ENCODE measurements at places on chromosomes 16 and 17. TPM values are rescaled to one million over a fixed set of nuclear protein-coding genes. Genes with fewer than 3 reads are reported as not detected.

GRCh38 chr17:300881-301280, 51.7 kb downstream of the RPH3AL start:
- no peaks in the 10 kb centered on the region for H3K27me3 ChIP-seq
- no peak overlapping the region for H3K4me3 ChIP-seq
- peak; percentile 36 for DNase-seq

DNA sequence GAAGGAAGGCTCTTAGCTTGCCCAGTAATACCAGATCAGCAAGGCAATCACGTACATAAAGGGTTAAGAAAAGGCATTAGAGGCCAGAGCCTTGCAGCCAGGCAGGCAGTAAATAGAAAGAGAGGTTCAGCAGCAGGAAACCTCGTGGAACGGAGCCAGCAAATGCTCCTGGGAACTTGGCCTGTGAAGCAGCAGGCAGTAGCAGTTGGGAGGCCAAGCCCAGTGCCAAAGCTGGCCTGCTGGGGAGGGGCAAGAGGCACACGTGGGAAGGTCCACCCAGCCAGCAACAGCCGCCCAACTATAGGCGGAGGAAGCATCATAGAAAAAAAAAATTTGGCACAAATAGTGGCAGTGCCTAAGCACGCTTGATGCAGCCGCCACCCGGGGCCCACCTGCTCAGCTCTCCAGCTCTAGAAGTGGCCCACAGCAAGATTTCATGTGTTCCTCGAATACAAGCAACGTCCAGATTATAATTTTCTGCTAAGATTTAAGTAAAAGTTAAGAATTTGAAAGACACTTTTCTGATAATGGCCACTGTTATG, 2339.5 kb downstream of the TP53TG3F start:
- no peak overlapping the region for H3K4me3 ChIP-seq
- H3K36me3 ChIP-seq = no peaks in the 10 kb centered on the region
- H3K4me1 ChIP-seq = no peaks in the 10 kb centered on the region
- no peaks in the 10 kb centered on the region for H3K27me3 ChIP-seq
- H3K27ac ChIP-seq = no peak overlapping the region
- DNase-seq = peak; percentile 33

DNA sequence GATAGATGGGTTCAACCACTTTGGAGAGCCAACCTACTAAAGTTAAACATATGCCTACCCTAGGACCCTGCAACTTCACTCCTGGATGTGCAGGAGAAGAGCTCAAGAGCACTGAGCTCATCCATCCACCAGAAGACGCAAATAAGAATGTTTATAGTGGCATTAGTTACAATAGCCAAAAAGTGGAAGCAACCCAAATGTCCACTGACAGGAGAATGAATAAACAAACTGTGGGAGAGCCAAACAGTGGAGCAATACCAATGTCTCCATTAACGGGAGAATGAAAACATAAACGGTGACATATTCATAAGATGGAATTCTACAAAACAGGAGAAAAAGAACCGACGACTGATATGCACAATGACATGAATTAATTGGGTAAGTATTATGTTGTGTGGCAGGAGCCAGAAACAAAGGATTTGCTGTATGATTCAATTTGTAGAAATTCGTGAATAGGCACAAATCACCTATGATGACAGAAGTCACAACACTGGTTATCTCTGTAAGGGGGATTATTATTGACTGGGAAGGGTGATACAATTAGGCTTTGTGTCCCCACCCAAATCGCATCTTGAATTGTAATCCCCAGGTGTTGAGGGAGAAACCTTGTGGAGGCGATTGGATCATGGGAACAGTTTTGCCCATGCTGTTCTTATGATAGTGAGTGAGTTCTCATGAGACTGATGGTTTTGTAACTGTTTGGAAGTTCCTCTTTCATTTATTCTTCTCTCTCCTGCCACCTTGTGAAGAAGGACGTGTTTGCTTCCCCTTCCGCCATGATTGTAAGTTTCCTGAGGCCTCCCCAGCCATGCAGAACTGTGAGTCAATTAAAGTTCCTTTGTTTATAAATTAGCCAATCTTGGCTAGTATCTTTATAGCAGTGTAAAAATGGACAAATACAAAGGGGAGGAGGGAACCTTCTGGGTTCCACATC, 57.9 kb upstream of the PLCG2 start:
- H3K4me3 ChIP-seq = no peak overlapping the region
- H3K27ac ChIP-seq = no peak overlapping the region
- H3K36me3 ChIP-seq = no peaks in the 10 kb centered on the region

- H3K36me3 ChIP-seq = no peaks in the 10 kb centered on the region
- no peaks in the 10 kb centered on the region for H3K27me3 ChIP-seq
- no peak overlapping the region for H3K27ac ChIP-seq
- H3K4me1 ChIP-seq = no peaks in the 10 kb centered on the region
Observed at GRCh38 chr16:73131156-73131862, 83.4 kb upstream of the ZFHX3 start.

- H3K27ac ChIP-seq = peak overlapping the region; percentile 42
- peak; percentile 85 for DNase-seq
- no peak overlapping the region for H3K4me3 ChIP-seq
Observed at GRCh38 chr17:44137891-44138709, 3.6 kb upstream of the HROB start.

Gene KRTAP4-1
- not detected for total RNA-seq

Gene GOT2
- total RNA-seq = 51.6 TPM

- H3K27me3 ChIP-seq = no peaks in the 10 kb centered on the region
- no peak overlapping the region for H3K27ac ChIP-seq
- H3K4me3 ChIP-seq = no peak overlapping the region
- peaks cover 85% of the 10 kb centered on the region for H3K36me3 ChIP-seq
- no peaks in the 10 kb centered on the region for H3K4me1 ChIP-seq
Observed at GRCh38 chr16:23667355-23667659, 11.4 kb upstream of the PLK1 start.

DNA sequence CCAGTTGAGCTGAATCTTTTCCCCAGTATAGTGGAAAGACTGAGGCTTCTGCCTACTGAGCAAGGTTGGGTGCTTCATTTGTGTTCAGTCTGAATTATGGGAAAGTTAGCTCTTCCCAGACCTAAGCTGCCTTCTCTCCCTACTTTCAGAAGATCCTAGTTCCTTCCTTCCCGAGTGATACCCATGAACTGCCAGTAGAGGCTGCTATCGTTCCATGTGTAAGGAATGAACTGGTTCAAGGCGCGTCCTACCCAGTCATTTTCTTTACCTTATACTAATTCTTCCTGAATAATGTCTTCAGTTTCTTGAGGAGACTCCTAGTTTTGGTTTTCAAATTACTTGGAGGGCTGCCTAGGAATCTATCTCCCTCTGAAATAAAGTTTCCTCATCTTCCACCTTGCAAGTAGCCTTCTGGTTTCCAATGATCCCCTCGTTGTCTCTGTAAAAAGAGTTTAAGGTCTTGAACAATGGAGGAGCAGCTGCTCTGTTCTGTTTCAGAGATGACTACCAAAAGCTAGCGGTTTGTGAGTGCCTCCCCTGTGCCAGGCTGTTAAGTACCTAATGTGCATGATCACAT, 934 bp upstream of the AOC2 start:
- no peaks in the 10 kb centered on the region for H3K27me3 ChIP-seq
- peak overlapping the region; percentile 44 for H3K27ac ChIP-seq
- H3K36me3 ChIP-seq = peaks cover 73% of the 10 kb centered on the region
- H3K4me1 ChIP-seq = peaks cover 20% of the 10 kb centered on the region

DNA sequence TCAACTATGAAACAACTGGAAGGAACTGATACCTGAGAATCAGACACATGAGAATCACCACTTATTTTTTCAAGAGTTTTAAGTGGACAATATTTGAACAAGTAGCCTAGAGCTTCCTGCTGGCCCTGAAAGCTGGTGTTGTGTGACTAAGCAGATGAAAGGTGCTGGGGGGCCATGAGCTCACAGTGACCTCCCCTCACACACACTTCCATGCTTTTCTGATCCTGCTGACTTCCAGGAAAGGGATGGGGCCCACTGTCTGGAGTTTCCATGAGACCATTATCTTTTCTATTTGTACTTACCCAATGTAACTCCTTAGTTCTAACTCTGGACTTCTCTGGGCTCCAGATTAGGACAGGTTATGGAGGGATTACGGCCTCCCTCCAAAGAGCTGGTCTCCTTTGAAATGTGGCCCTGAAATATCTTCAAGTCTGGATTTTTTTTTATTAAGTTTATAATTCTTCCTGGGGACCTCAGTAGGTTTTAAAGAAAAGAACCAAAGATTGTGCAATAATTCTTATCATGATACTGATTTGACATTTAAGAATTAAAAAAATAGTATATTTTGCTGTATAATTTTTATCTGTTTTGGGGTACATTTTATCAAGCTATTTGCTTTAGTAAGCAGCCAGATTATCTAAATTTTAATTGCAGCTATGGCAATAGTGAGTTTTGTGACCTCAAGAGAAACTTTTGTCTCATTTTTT, 4.9 kb downstream of the CAPNS2 start:
- H3K27me3 ChIP-seq = no peaks in the 10 kb centered on the region
- no peak overlapping the region for H3K27ac ChIP-seq
- no peak overlapping the region for H3K4me3 ChIP-seq

DNA sequence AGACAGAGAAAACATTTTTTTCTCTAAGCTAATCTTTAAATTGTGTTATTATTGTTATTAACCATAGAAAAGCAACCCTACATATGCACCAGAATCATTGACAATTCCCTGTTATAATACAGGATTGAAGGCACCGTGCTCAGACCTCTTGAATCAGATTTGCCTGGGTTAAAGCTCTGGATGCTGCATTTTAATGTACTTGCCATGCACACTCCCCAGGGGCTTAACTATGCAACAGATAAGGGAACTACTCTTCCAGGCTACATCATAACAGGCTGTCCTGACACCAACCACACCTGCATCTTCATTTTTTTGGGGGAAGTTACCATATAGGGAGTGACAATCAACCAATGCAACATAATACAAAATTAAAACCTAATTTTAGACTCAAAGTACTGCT, 1187.6 kb upstream of the CDH8 start:
- no peaks in the 10 kb centered on the region for H3K4me1 ChIP-seq
- H3K36me3 ChIP-seq = no peaks in the 10 kb centered on the region
- no peak overlapping the region for H3K27ac ChIP-seq
- no peak overlapping the region for H3K4me3 ChIP-seq
- H3K27me3 ChIP-seq = no peaks in the 10 kb centered on the region

DNA sequence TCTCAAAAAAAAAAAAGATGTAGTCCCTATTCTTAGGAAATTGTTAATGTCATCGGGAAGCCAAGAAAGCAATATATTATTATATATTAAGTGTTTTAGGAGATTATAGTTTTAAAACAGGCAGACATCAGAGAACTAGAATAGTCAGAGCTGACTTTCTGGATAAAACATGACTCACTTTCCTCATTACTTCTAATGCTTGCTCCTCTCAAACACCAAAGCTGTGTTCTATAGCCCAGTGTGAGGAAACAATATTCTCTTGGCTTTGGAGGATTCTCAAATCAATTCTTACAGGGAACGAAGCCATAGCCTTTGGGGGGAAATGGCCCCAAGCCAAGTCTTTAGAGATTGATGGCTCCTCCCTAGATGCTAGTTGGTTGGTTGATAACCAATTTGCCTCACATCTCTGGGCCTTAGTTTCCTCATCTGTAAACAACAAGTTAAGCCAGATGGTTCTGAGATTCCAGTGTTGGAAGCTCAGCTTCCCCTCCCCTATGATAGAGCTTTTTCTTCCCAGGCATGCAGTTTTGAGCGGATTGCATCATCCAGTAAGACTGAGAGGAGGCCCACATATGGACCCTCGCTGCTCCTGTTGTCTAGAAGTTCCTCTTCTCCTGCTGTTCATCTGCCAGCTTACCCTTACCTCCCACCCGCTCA, 12.4 kb downstream of the NMT1 start:
- H3K36me3 ChIP-seq = peaks cover 39% of the 10 kb centered on the region
- H3K4me1 ChIP-seq = peaks cover 8% of the 10 kb centered on the region
- no peak for DNase-seq
- no peak overlapping the region for H3K4me3 ChIP-seq
- no peaks in the 10 kb centered on the region for H3K27me3 ChIP-seq

DNA sequence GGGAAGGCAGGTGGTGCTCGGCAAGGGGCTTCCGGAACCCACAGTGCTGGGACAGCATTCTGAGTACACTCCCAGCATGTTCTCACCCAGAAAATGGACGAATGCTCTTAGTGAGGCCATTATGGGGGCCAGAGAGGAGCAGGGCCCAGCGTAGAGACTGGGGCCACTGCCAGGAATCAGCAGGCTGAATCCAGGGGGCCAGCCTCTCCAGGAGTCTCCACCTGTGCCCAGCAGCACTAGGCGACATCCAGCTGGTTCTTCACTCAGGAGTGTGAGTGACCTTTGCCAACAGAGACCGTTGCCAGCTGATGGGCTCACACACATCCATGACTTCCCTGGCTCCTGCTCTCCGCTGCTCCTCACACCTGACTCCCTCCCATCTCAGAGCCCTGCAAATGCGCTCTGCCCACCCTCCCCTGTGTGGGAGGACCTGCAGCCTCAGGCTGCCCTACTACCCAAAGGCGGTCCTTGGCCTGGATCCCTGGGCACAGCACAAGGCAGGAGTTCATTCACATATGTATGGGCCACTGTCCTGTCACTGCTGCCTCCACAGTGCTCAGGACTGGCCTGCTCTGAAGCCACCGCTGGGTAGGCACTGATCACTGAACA, 5.1 kb downstream of the RHBDF1 start:
- H3K27ac ChIP-seq = no peak overlapping the region
- H3K4me1 ChIP-seq = peaks cover 27% of the 10 kb centered on the region
- peaks cover 16% of the 10 kb centered on the region for H3K36me3 ChIP-seq
- peak; percentile 61 for DNase-seq

DNA sequence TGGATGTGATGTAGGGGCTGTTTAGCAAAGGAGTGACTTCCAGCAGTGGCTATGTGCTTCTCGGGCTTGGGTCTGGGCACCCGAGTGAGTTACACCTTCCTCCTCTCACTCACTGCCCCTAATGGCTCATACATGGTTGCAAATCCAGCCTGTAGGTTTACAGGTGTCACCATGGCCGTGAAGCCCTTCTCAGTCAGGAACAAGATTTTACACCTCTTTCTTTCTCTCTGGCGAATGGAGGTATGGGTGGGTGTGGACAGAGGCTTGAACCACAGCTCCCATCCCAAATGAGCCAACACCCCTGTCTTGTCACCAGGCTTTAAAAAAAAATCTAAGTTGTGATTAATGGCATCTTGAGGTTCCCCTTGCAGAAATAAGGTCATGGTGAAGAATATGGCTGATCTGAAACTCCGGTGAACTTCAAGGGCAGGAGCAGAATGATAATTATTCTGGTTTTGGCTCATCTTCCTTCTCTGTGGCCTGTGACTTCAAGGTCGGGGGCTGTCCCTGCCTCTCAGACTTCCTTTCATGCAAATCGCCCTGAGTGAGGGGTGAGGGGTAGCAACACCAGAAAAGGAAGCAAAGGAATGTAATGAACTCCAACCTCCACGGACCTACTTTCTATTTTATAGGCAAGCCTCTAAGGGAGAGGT, 331.2 kb downstream of the MAF start:
- no peaks in the 10 kb centered on the region for H3K36me3 ChIP-seq
- no peak for DNase-seq
- H3K27me3 ChIP-seq = no peaks in the 10 kb centered on the region
- H3K27ac ChIP-seq = no peak overlapping the region
- peaks cover 6% of the 10 kb centered on the region for H3K4me1 ChIP-seq
- H3K4me3 ChIP-seq = no peak overlapping the region

All from upper lobe of right lung (tissue), 1 donor.